NCI-H1930 (cell line): ENCODE measurements at places on chromosomes 16 and 17.

GRCh38 chr17:46770818-46771560, 47.5 kb downstream of the WNT3 start:
- peak; percentile 34 for DNase-seq

DNA sequence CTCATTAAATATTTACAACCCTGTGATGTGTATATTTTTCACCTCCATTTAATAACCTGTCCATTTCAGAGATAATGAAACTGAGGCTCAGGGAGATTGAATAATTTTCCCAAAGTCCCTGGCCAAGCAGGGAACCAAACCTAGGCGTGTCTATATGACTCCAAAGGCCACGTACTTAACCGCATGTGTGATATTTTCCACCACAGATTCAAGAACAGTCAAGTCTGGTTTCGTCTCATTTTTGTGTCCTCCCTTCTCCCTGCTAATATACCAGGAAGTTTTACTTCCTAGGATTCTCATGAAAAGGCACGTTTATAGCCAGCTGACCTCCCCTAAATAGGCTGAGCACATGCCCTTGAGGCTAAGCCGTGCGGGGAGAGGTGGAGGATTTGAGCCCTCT, 15.3 kb downstream of the WFIKKN2 start:
- DNase-seq = no peak

DNA sequence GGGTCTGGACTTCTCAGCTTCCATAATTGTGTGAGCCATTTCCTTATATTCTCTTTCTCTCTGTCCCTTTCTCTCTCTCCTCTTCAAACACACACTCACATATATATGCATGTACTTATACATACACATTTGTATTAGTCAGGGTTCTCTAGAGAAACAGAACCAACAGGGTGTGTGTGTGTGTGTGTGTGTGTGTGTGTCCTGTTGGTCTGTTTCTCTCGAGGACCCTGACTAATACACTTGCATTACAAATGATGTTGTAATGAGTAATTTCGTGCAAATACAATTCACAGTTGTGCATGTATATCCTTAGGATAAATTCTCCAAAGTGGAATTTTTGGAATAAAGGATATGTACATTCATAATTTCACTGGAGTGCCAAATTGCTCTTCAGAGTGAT, 115.3 kb downstream of the NPIPB5 start:
- no peak for DNase-seq

DNA sequence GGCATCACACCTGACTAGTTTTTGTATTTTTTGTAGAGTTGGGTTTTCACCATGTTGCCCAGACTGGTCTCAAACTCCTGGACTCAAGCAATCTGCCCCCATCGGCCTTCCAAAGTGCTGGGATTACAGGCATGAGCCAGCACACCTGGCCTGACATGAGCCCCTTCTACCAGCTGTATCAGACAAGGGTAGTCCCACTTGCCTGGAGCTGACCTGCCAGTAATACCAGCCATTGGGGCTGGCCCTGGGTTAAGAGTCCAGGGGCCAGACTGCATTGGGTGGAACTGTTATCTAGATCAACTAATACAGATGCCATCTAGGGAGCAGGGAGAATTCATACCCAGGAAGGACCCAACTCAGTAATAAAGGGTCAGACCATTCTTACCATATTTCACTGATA, 28.1 kb downstream of the WSB1 start:
- no peak for DNase-seq

DNA sequence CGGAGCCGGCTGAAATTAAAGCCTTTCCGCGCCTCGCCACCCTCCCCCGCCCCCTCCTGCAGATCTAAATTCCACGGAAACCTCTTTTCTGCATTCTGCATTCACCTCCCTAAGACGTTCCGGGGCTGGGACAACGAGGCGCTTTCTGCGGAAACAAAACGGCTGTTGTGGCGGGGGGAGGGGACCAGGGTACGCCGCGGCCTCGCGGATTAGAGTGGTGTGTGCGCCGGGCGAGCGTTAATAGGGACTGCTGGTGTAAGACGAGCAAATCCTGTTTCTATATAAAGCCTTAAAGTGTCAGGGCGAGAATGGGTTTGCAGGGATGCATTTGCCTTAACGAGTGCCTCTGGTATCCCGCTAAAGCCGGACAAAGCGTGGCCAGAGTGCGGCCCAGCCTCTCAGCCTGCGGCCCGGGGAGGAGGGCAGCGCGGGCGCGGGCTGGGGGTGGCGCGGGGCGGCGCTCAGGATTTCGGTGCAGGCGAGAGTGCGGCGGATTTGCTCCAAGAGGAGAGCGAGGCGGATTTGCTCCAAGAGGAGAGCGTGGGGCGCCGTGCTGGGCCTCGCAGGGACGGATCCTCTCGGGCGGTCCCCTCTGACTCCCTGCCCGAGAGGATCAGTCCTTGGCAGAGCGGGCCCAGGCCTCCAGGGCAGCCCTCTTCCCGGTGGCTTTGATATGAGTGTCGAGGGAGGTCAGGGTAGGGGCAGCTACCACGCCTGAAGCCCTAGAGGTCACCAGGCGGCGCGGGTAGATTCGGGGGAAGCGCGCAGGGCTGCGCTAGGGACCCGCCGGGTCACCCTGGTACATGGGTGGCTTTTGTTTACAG, 5.1 kb downstream of the BAHCC1 start:
- DNase-seq = no peak

DNA sequence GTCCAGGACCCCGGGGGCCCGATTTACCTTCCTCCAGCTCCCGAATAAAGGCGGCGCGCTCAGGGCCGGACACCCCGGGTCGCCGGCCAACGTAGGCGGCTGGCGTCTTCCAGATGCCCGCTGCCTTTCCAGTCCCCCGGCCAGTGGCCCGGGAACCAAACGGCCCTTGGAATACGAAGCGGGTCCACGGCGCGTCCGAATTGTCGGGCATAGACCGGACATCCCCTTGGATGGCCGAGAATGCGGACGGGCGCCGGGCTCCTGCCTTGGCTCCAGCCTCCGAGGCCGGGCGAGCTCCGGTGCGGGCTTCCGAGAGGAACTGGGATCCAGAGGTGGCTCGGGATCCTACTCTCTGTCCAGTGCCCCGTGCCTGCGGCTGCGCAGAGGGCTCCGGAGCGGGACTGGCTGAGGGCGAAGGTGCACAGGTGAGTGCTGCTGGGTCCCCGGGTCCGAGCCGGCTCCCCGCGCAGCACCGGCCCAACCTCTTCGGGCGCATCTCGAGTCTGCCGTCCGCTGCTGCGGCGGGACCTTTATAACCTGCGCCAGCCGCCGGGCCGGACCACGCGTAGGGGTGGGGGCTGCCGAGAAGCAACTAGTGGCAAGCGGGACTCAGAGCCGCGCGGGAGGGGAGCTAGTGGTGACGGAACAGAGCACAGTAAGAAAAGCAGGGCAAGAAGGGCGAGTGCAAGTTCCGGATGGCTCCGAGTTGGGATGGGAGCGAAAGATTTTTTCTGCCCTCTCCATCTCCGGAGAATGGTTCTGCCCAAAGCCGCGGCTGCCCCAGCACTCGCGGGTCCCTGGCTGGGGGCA, at the start of gene HAP1:
Gene HAP1 (minus strand): TSS at position 505 of the 810 bp plus-strand sequence. CDS start 9 bp downstream, at position 496.
- DNase-seq = no peak

GRCh38 chr17:80080081-80080480, 21.3 kb upstream of the GAA start:
- DNase-seq = no peak

DNA sequence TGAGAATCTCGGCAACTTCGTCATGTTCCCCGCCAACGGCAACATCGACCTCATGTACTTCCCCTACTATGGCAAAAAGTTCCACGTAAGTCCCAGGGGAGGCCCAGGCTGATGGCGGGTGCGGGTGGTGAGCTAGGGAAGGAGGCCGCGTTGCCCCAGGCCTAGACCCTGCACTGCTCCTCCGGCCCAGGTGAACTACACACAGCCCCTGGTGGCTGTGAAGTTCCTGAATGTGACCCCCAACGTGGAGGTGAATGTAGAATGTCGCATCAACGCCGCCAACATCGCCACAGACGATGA, 4.8 kb downstream of the ATP1B2 start:
- DNase-seq = no peak

DNA sequence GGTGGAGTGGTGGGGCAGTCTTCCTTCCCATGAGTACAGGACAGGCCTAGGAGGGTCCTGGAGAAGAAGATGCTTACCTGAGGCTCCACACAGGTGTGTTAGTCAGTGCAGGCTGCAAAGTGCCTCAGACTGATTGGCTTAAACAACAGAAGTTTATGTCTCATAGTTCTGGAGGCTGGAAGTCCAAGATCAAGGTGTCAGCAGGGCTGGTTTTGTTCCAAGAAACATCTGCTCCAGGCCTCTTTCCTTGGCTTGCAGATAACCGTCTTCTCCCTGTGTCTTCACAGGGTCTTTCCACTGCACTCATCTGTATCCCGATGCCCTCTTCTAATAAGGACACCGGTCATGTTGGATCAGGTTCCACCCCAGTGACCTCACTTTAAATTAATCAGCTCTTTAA, 153.0 kb downstream of the NTN1 start:
- no peak for DNase-seq

DNA sequence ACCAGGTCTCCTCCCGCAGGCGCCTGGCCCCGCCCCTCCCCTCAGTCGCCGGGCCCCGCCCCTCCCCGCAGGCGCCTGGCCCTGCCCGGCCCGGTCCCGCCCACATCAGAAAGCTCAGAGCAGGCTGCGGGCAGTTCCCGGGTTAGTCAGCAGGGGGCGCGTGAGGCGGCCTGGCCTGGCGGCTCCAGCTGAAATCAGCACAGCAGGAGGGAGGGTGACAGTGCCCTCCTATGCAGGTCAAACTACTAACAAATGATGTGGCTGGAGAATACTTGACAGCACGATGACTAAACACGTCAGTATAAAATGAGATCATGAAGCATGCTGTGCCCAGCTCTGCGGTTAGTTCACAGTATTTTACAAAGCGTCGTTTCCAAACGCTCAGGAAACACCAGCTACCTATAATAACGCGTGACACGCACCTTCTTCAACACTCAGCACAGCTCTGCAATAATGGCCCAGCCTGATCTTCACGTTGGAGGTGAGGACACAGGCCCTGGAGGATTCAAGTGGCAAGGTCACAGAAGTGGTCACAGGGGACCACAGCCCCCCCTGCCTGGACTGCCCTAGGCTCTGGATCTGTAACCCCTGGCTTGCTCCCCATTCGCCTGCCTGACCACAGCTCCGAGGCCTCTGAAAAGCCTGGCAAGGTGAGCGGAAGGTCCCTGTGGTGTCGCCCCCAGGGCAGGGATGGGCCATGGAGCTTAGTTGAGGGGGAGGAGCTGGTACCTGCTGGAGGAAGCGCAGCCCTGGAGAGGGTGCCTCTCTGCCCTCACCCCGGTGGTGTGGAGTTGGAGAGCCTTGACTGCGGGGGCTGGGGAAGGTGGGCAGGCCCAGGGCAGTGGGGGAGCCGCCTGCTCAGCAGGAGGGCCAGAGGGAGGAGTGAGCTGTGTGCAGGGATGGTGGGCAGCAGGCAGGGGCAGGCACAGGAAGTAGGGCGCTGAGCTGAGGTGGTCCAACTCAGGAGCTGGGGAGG, 81.2 kb downstream of the KCNJ12 start:
- peak; percentile 50 for DNase-seq

- DNase-seq = no peak
Measured at GRCh38 chr16:78988361-78988969, 612.1 kb downstream of the MAF start.

DNA sequence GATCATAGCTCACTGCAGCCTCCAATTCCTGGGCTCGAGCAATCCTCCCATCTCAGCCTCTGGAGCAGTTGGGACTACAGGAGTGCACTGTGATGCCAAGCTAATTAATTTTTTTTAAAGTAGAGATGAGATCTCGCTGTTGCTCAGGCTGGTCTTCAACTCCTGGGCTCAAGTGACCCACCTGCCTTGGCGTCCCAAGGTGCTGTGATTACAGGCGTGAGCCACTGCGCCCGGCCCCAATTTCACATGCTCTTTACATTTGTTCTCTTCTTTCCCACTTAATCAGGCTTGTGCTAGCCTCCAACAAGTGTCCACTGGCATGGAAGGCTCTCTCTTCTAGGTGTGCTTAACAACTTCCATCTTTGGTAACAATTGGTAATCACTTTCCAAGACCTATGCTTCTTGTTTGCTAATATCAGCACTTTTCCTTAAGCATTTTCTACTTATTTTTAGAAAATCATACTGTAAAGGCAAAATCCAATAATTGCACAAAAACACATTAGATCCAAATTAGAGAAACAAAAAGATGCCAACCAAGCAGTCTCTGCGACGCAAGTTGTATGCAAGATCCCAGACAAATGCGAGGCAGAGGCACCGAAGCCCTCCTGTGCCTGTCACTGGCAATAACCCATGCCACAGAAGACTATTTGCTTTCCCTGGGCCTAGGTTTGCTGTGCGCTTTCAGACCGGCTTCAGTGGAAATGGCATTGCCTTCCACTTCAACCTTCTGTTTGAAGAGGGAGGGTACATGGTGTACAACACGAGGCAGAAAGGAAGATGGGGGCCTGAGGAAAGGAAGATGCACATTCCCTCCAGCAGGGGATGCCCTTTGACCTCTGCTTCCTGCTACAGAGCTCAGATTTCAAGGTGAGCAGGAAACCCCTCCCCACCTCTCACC, 52.6 kb downstream of the NOS2 start:
- no peak for DNase-seq

DNA sequence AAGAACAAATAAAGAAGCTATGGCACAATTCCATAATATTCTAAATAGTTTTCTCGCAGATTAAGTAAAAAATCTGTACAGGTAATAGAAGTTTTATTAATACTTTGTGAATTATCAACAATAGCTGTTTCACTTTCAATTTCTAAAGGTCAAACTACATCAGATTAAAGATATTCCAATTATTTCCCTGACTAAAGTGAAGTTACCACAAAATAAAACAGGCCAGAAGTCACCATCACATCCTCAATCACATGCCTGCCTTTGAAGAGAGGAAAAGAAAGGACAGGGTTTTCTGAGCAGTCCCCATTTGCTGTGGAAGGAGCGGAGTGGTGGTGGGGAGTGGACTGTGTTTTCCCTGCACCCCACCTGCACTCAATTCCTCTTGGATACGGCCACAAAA, 11.1 kb downstream of the ITFG1 start:
- no peak for DNase-seq

GRCh38 chr16:85173146-85173980, 61.1 kb upstream of the CIBAR2 start:
- no peak for DNase-seq

- DNase-seq = no peak
Measured at GRCh38 chr17:79699386-79700036, 31.2 kb upstream of the ENPP7 start.

- no peak for DNase-seq
Measured at GRCh38 chr16:92431-93339, 14.7 kb downstream of the MPG start.

DNA sequence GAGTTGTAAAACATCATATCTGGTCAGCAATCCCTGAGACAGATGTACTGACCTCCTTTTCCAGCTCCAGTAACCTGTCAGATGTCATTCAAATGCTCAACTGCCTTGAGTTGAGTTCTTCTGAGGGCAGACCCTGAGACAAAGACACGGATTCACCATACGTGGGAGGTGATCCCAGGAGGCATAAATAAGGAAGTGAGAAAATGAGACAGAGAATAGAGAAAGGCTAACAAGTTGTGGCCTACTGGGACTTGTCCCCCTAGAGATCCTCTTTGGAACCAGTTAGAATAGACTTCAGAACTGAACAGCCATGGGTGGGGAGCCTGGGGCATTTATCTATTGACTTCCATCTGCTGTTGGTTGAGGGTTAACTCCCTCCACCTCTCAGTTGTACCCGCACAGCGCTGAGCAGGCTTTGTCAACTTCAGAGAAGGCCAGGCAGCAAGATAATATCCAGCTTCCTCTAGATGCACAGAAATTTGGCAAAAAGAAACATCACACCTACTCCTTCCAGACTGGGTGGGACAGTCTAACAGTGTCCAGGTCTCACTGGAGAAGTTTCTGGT, 123.0 kb upstream of the DYNLRB2 start:
- no peak for DNase-seq
